Progenitor cell of endocrine pancreas (in vitro differentiated cells): ENCODE measurements at places on chromosomes 2 and 18. TPM values are rescaled to one million over a fixed set of nuclear protein-coding genes. Genes with fewer than 3 reads are reported as not detected.

Gene CYP1B1
- total RNA-seq: 1.1 and 1.6 TPM in 2 replicates

Gene AKAIN1
- total RNA-seq: not detected in 2 replicates

Gene SLC8A1
- 5.7 and 7.1 TPM in 2 replicates for total RNA-seq

Gene ANKRD30BL
- total RNA-seq: not detected in 2 replicates

Gene ADAM23
- total RNA-seq: 16.0 and 19.9 TPM in 2 replicates

Gene KRTCAP3
- total RNA-seq: 15.4 and 17.1 TPM in 2 replicates

- DNase-seq: no peak
Observed at GRCh38 chr2:163659224-163659623, 76.6 kb downstream of the FIGN start.

DNA sequence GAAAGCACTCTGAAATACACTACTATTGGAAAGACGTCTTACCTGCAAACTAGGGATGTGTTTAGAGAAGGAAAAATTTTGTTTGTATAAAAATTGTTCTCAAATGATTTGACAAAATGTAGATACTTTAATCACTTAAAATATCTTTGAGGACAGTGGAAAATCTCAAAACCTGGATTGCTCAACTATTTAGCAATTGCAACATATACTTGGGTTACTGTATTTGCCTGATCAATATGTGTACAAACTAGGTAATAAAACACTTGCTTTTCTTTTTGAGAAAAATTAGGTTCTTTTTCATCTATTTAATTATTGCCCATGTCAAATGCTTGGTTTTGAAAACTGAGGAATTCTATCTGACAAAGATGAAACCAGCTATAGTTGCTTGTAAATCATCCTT lies 60.9 kb downstream of the CPS1 start:
- no peak for DNase-seq

DNA sequence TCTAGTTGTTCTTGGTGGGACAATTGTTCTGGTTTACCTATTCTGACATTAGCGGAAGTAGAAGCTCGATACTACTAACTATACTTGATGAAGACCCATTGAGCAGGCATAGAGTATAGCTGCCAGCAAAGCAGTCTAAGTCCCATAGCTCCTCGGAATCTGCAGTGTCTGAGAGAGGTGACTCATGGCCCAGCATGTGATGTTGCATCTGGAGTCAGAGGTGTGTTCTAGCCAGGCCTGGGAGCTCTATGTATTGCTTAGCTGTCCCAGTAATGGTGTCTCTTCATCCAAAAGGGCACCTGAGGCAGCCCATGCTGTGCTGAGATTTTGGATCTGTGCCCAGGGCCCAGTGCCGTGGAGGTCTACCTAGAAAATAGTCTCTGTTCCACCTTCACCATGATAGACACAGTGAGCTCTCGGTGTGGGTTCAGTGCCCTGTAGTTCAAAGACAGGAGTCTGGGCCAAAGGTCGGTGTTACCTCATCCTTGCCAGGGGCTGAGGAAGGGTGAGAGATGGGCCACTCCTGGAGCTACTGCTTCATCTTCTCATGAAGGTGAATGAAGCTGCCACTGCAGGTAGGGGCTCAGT lies 47.3 kb downstream of the MEX3C start:
- DNase-seq: no peak

- DNase-seq: no peak
Observed at GRCh38 chr2:147782141-147782930, 62.5 kb upstream of the ACVR2A start.

DNA sequence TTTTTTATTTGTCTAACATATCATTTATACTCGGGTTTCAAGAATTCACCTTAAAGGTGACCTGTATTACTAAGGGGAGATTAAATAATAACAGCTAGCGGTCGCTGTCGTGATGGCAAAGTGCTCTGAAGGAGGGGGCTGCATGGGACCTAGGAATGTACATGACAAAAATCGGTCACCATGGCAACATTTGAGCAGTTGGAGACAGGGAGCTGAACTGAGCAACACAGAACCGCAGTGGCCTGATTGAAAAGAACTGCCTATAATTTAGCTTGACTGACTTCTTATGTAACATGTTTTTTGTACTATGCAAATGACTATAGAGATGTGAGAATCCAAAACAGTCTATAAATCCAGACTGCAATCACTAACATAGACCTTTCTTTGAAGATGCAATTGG lies 34.3 kb upstream of the EPHA4 start:
- DNase-seq: no peak

DNA sequence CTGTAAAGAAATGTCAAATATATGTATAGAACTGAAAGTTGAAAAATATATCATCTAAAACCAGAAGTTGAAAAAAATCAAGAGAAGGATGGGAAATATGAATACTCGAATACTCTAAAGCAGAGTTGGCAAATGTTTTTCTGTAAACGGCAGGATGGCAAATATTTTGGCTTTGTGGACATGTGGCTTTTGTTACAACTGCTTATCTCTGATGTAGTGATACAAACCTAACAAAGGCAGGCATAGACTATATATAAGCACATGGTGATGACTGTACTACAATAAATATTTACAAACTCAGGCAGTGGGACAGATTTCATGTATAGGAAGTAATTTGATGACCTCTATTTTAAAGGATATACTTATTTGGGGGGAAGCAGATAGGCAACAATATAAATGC lies 224.6 kb upstream of the LRRTM4 start:
- DNase-seq: no peak

GRCh38 chr2:118668431-118669424 lies 178.7 kb downstream of the EN1 start:
- no peak for DNase-seq

DNA sequence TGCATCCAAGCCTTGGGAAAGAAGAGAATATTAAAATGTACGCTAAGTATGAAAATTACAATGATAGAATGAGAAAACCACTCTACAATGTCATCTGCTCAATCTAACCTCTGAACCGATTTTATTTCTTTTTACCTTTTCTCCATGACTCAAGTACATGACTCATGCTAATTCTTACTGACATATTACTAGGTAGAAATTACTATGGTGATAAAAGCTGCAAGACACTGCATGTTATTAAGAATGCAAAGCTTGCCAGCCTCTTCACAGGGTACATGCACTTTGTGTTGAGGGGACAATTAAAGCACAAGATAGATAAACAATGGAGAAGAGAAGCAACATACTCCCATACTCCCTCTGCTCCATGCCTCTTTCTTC lies 20.7 kb downstream of the SFT2D3 start:
- no peak for DNase-seq

DNA sequence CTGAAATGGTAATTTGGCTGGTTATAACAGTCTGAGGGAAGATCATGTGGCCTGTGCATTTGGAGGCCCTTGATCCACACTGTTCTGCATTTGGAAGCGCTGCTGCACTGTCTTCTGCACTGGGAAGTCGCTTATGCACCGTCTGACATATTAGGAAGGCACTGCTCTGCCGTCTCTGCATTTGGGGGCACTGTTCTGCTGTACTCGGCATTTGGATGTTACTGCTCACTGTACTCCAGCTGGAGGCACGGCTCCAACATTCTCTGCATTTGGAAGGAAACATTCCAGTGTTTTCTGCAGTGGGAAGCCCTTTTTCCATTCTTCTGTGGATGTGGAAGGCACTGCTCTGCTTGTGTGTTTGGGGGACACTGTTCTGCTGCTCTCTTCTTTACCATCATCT lies 9.6 kb upstream of the PROM2 start:
- no peak for DNase-seq

- DNase-seq: no peak
Observed at GRCh38 chr2:183740241-183740640, 616.0 kb downstream of the NUP35 start.

GRCh38 chr2:160225722-160226121 lies 25.6 kb upstream of the ITGB6 start:
- no peak for DNase-seq

GRCh38 chr2:88500691-88501090 lies 48.2 kb upstream of the FOXI3 start:
- no peak for DNase-seq

- DNase-seq: no peak
Observed at GRCh38 chr18:55743133-55743532, 155.1 kb upstream of the TCF4 start.

- DNase-seq: no peak
Observed at GRCh38 chr2:239990966-239991365, 34.2 kb downstream of the NDUFA10 start.

DNA sequence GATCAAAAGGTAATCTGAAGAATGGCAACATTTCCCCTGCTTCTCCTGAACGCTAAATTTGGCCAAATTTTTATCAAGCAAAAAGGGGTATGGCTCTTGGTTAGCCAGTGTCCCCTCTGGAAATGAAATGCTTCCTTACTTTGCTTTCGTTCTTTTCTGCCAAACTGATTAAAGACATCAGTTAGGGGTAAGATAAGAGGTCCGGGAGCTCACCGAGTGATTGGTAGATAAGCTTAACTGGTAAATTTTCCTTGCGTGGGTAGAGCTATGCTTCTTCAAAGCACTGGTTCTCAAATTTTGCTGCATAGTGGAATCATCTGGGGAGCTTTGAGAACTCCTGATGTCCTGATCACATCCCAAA lies 62.7 kb upstream of the MAPRE2 start:
- no peak for DNase-seq
